ENCODE measurements at places on chromosomes 7 and 10. TPM values are rescaled to one million over a fixed set of nuclear protein-coding genes. Genes with fewer than 3 reads are reported as not detected.

- no peaks in the 10 kb centered on the region for H3K27me3 ChIP-seq
- no peak overlapping the region for H3K4me3 ChIP-seq
- H3K4me1 ChIP-seq = no peaks in the 10 kb centered on the region
- H3K27ac ChIP-seq = no peak overlapping the region
- peaks cover 3% of the 10 kb centered on the region for H3K36me3 ChIP-seq
- no peak for DNase-seq
Measured at GRCh38 chr7:98996150-98996552, 117.8 kb downstream of the TRRAP start.

GRCh38 chr7:150897502-150898474, 45.5 kb downstream of the AOC1 start:
- no peaks in the 10 kb centered on the region for H3K27me3 ChIP-seq
- H3K27ac ChIP-seq = no peak overlapping the region
- H3K36me3 ChIP-seq = no peaks in the 10 kb centered on the region
- no peak for DNase-seq
- peaks cover 11% of the 10 kb centered on the region for H3K4me1 ChIP-seq

DNA sequence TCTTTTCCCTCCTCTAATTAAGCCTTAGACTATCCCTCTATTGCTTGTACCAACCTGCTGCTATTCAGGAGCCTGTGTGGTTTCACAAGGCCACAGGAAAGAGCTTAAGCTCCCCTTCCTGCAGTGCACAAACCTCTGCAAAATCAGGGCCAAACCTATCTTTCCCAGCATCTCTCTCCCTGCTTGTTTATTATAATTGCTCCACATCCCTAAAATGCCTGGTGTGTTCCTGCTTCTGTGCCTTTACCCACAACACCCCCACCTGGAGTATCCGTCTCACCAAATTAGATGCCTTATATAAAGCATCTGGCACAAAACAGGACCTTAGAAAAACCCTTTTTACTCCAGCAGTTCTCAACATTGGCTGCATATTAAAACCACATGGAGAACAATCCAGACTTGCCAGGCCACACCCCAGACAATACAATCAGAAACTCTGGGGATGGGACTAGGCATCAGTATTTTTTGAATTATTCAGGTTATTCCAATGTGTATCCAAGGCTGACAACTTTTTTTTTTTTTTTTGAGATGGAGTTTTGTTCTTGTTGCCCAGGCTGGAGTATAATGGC, 16.7 kb downstream of the SEC31B start:
- no peak for DNase-seq
- H3K27ac ChIP-seq = no peak overlapping the region
- no peak overlapping the region for H3K4me3 ChIP-seq
- peaks cover 15% of the 10 kb centered on the region for H3K4me1 ChIP-seq
- H3K36me3 ChIP-seq = no peaks in the 10 kb centered on the region

HMX2 gene
- 1.7 TPM for total RNA-seq

DNA sequence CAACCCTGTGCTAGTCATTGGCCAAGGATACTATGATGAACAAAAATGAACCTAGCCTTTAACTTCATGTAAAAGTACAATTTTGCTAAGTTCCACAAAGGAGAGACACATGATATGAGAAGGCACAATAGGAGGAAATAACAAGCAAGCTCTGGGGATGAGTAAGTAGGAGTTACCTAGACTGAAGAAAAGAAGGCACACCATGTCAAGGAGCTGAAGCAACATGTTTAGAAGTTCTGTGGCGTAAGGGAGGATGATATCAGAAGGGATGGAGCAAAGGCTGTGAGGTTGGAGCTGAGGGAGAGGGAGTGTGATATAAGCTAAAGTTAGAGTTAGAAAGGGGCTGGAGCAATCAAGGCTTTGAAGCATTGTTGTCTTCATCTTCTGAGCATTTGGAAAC, 25.6 kb downstream of the KIFBP start:
- no peak overlapping the region for H3K27ac ChIP-seq
- H3K36me3 ChIP-seq = peaks cover 7% of the 10 kb centered on the region
- no peaks in the 10 kb centered on the region for H3K4me1 ChIP-seq
- no peak overlapping the region for H3K4me3 ChIP-seq

HECTD2 gene
- 1.5 TPM for total RNA-seq
